ENCODE measurements at places on chromosomes 2 and 18.
A peak's percentile ranks its signal among the peaks of the same experiment; 100 is the strongest.

GRCh38 chr2:85668009-85668856, at the start of gene SFTPB:
Gene SFTPB (minus strand): TSS chr2:85668199. CDS start chr2:85668183, 16 bp downstream.
- no peak within 1 kb of the TSS for H3K4me3 ChIP-seq
- DNase-seq: no peak
- H3K27me3 ChIP-seq: peaks cover 7% of the 10 kb centered on the region
- peaks cover 12% of the 10 kb centered on the region for H3K4me1 ChIP-seq
- no peak within 1 kb of the TSS for H3K27ac ChIP-seq

- no peak for DNase-seq
- H3K4me1 ChIP-seq: peaks cover 5% of the 10 kb centered on the region
- peaks cover 74% of the 10 kb centered on the region for H3K27me3 ChIP-seq
- H3K36me3 ChIP-seq: no peaks in the 10 kb centered on the region
Measured at GRCh38 chr2:218952160-218952559, 7.3 kb upstream of the CDK5R2 start.

GRCh38 chr2:6877402-6878304, at the start of gene RSAD2:
Gene RSAD2 (plus strand): TSS chr2:6877777. CDS start chr2:6877801, 24 bp downstream.
- no peak within 1 kb of the TSS for H3K4me3 ChIP-seq
- peaks cover 5% of the 10 kb centered on the region for H3K27me3 ChIP-seq
- peaks cover 4% of the 10 kb centered on the region for H3K4me1 ChIP-seq
- no peak for DNase-seq
- no peak within 1 kb of the TSS for H3K27ac ChIP-seq

GRCh38 chr2:234133004-234133403, 82.5 kb downstream of the SPP2 start:
- DNase-seq: no peak
- H3K27me3 ChIP-seq: peaks cover 23% of the 10 kb centered on the region
- no peaks in the 10 kb centered on the region for H3K36me3 ChIP-seq
- H3K27ac ChIP-seq: no peak overlapping the region
- peaks cover 53% of the 10 kb centered on the region for H3K4me1 ChIP-seq

- H3K36me3 ChIP-seq: no peaks in the 10 kb centered on the region
- H3K4me3 ChIP-seq: no peak overlapping the region
- no peaks in the 10 kb centered on the region for H3K27me3 ChIP-seq
- no peak for DNase-seq
- no peak overlapping the region for H3K27ac ChIP-seq
- no peaks in the 10 kb centered on the region for H3K4me1 ChIP-seq
Measured at GRCh38 chr2:184849516-184849915, 251.2 kb downstream of the ZNF804A start.

GRCh38 chr2:44168681-44169154, at the start of gene PPM1B:
Gene PPM1B (plus strand): TSS chr2:44168875. CDS start chr2:44201200, 32,325 bp downstream.
- H3K4me3 ChIP-seq: peak within 1 kb of the TSS; percentile 100
- H3K36me3 ChIP-seq: peaks cover 24% of the 10 kb centered on the region
- peak within 1 kb of the TSS; percentile 100 for H3K27ac ChIP-seq
- peaks cover 22% of the 10 kb centered on the region for H3K4me1 ChIP-seq

DNA sequence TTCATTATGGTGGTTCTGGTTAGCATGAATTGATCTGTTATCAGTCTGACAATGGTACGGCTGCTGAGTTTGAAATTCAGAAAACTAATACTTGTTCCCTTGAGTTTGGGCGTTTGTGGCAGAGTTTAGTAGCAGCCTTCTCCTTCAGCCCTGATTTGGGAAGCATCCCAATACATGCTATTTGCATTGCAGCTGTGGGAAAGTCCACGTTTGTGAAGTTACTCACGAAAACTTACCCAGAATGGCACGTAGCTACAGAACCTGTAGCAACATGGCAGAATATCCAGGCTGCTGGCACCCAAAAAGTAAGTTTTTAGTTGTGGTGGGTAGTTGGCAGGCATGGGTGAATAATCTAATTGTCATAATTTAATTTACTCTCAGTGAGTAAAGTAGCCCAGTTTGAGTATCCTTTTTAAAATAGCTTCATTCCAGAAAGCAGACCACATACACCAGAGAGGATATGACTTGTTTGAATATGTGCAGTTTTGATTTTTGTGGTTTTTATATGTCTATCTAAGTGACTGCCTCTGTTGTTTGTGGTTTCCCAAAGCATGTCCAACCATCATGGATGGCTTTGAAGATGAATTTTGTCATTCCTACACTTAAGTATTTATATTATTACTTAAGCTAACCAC, 12.2 kb downstream of the DGUOK start:
- H3K27me3 ChIP-seq: no peaks in the 10 kb centered on the region
- no peak for DNase-seq
- no peaks in the 10 kb centered on the region for H3K4me1 ChIP-seq

DNA sequence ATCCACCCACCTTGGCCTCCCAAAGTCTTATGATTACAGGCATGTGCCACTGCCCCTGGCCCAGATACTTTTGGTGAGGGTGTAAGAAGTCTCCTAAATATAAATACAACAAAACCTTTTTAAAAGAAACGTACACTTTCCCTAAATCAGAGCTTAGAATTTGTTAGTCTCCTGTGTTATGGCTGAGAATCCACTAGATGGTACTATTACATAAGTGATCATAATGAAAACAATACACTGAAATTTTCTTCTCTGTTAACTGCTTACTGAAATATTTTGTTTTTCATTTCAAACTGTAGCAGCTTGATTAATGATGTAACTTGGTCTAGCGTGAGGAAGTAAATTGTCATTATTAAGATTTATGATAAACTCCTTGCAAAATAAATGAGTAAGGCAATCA, 74.8 kb upstream of the FAM98A start:
- no peak for DNase-seq
- H3K27ac ChIP-seq: no peak overlapping the region
- H3K4me3 ChIP-seq: no peak overlapping the region

DNA sequence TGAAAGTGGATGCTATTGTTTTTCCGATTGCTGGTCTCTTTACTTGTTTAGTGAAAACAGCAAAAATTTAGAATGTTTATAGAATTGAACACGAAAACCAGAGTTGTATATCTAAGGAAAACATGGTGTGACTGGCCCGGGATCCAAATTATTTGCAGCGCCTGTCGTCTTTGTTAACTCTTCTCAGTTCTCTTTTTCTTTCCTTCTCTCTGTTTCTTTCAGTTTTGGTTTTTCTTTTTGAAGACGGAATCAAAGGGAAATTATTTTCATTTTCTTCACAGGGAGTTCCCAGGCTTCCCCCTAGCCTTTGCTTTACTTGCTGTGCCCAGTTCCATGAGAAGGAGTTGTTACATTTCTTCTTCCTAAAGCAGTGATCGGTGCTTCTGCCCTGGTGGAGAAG, 76.0 kb downstream of the AGAP1 start:
- peaks cover 34% of the 10 kb centered on the region for H3K36me3 ChIP-seq
- peaks cover 41% of the 10 kb centered on the region for H3K4me1 ChIP-seq
- peaks cover 3% of the 10 kb centered on the region for H3K27me3 ChIP-seq
- peak overlapping the region; percentile 14 for H3K27ac ChIP-seq
- H3K4me3 ChIP-seq: no peak overlapping the region

DNA sequence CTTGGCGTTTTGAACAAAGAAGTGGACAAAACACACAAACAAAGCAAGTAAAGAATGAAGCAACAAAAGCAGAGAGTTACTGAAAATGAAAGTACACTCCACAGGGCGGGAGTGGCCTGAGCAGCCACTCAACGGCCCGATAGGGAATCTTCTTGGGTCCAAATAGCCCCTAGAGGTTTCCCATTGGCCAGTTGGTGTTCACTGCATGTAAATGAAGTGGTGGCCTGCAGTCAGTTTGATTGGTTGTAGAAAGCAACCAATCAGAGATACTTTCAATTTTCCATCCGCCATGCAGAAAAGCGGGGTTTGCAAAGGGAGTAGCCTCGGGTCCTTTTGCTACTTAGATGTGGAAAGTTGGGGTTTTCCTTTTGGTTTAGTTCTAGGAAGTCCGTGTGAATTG, 31.6 kb downstream of the CYBRD1 start:
- H3K27ac ChIP-seq: no peak overlapping the region
- no peaks in the 10 kb centered on the region for H3K4me1 ChIP-seq

DNA sequence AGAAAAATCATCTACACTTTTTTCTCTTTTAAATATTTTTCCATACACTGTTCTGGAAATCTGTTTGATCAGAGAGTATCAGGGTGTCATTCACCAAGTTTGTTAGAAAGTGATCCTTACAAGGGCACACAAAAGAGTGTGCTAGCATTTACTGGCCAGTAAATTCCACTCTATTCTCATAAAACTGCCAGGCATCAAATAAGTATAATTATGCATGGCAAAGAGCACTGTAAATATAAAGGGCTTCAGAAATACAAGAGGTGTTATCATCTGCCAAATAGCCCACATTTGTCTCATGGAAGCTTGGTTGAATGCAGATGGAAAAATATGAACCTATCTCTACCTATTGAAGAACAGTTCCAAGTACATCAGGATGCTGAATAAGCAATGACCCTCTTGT, 847.3 kb upstream of the ACVR2A start:
- no peaks in the 10 kb centered on the region for H3K36me3 ChIP-seq
- no peak overlapping the region for H3K27ac ChIP-seq
- peaks cover 26% of the 10 kb centered on the region for H3K4me1 ChIP-seq
- H3K4me3 ChIP-seq: no peak overlapping the region

- H3K4me1 ChIP-seq: peaks cover 15% of the 10 kb centered on the region
- DNase-seq: no peak
- H3K27ac ChIP-seq: peak overlapping the region; percentile 41
- peaks cover 16% of the 10 kb centered on the region for H3K27me3 ChIP-seq
- H3K4me3 ChIP-seq: no peak overlapping the region
Measured at GRCh38 chr2:202193881-202194353, 44.5 kb downstream of the SUMO1 start.

DNA sequence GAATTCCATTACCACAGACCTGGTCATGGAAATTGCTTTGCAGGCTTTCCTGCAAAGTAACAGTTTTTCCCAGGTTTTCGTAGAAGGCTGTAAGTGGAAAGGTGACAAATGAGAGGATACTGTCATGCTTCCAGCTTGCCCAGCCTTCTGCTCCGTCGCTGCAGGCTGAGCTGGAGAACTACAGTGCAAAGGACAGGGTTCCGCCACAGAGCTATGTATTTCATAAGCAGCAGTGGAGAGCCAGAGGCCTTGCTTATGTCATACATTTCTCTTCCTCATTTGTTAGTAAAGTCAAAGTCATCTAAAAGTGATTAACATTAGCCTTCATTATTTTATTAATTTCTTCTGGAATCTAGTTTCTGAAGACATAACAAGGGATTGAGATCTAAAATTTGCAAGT, 72.9 kb upstream of the RBM44 start:
- no peak overlapping the region for H3K27ac ChIP-seq
- DNase-seq: no peak
- no peaks in the 10 kb centered on the region for H3K27me3 ChIP-seq

DNA sequence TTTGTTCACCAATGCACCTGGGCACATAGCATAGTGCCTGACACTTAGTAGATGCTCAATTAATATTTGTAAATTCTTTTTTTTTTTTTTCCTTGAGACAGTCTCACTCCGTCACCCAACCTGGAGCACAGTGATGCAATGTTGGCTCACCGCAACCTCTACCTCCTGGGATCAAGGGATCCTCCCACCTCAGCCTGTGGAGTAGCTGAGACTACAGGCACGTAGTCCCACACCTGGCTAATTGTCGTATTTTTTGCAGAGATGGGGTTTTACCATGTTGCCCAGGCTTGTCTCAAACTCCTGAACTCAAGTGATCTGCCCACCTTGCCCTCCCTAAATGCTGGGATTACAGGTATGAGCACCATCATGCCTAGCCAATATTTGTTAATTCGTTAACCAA, 23.2 kb upstream of the LPIN2 start:
- H3K36me3 ChIP-seq: no peaks in the 10 kb centered on the region
- no peak overlapping the region for H3K27ac ChIP-seq
- H3K27me3 ChIP-seq: no peaks in the 10 kb centered on the region
- no peak for DNase-seq
- no peak overlapping the region for H3K4me3 ChIP-seq

- no peak overlapping the region for H3K27ac ChIP-seq
- H3K4me3 ChIP-seq: no peak overlapping the region
- H3K4me1 ChIP-seq: peaks cover 4% of the 10 kb centered on the region
- H3K36me3 ChIP-seq: no peaks in the 10 kb centered on the region
- no peak for DNase-seq
- peaks cover 5% of the 10 kb centered on the region for H3K27me3 ChIP-seq
Measured at GRCh38 chr18:51425475-51425874, 228.0 kb upstream of the MEX3C start.

DNA sequence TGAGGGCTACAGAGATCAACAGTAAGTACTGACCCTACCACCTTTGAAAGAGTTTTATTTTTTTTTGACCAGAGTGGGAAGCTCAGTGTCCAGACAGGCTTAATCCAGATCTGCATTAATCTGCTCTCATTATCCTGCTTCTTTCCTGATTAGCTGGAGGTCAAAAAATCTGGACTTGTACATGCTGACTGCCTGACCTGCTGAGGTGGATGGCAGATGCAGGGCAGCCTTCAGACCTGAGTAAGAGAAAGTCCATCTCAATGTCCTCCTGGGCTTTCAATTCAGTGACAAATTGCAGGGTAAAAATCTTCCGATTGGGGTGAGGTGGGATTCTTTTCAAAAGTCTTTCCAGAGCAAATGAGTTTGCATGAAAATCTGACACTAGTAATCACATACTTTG, 998.8 kb upstream of the PIK3C3 start:
- DNase-seq: no peak
- peaks cover 21% of the 10 kb centered on the region for H3K4me1 ChIP-seq
- H3K36me3 ChIP-seq: peaks cover 23% of the 10 kb centered on the region
- H3K27ac ChIP-seq: peak overlapping the region; percentile 66
- H3K4me3 ChIP-seq: no peak overlapping the region

GRCh38 chr2:119592436-119592835, 48.2 kb downstream of the CFAP221 start:
- H3K36me3 ChIP-seq: no peaks in the 10 kb centered on the region
- no peaks in the 10 kb centered on the region for H3K4me1 ChIP-seq
- no peak overlapping the region for H3K4me3 ChIP-seq

- H3K4me1 ChIP-seq: peaks cover 17% of the 10 kb centered on the region
- peaks cover 7% of the 10 kb centered on the region for H3K27me3 ChIP-seq
- no peak for DNase-seq
- H3K36me3 ChIP-seq: no peaks in the 10 kb centered on the region
- no peak overlapping the region for H3K4me3 ChIP-seq
- H3K27ac ChIP-seq: no peak overlapping the region
Measured at GRCh38 chr2:127640082-127641072, 5.6 kb upstream of the GPR17 start.

All from nephron progenitor cell (in vitro differentiated cells).